ENCODE measurements at places on chromosomes 3 and 15.

- DNase-seq, result peak; percentile 58
Measured at GRCh38 chr15:79978655-79979514, 7.9 kb upstream of the BCL2A1 start.

DNA sequence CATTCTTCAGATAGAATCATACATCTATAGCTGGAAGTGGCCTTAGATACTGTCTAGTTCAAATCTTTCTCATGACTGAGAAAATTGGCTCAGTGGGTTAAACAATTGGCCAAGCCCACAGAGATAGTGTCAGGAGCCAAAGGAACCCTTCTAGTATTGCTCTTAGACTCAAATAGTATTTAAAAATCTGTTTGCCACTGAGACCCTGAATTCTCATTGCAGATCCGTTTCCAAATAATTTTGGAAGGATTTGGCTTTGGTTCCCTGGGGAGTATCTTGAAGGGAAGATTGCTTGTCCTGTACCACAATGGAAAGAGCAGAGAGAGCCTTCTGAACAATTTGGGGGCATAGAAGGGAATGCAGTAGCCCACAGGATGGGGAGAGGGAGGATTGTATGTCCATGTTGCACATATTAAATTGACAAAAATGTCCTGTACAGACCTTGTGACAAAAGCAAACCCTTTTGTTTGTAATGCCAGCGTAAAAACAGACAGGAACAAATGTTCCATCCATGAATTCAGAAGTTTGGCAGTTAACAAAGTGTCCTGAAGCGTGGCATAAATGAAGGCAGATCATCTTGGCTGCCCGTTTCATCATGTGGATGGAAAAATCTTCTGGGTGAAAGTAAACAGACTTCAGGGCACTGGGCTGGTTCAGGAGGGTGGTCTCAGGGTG, 156.4 kb upstream of the RASGRP1 start:
- DNase-seq, result no peak

DNA sequence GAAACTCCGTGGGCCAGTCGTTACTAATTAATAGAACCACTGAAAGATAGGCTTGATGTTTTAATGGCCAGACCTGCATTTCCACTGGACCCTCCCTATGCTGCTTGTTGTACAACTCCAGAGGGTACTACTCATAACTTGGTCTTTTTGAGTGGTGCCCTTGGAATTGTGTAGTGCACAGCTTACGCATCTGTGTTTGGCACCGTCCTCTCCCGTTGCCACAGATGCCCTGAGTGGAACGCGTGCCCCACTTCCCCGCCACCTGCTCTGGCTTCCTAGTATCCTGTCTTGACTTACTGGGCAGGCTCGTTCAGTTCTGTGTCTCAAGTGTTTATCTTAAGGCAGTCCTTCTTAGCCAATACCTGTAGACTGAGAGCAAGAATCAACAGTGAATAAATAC, 78.7 kb downstream of the USP13 start:
- no peak for DNase-seq

DNA sequence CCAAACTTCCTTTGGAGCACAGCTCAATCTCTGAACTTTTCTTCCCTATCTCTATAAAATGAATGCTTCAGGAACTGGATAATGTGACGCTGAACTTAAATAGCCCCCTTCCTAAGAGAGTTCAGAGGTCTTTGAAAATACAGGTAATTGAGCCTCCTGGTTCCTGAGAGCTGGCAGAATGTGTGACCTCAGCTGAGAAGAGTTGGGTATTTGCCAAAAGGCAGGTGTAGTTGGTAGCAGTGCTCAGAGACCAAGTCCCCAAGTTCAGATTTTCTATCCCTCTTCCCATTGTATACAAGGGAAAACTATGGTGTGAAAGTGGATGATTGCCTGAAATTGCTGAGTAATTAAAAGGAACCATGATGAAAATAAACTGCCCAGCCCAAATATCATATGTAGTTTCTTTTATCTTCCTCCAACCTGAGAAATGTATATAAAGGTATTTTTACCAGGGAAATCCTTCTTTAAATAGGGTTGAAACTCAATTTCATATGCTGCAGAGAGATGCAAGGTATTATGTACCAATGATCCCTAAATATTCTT, 154.6 kb upstream of the ICE2 start:
- no peak for DNase-seq

DNA sequence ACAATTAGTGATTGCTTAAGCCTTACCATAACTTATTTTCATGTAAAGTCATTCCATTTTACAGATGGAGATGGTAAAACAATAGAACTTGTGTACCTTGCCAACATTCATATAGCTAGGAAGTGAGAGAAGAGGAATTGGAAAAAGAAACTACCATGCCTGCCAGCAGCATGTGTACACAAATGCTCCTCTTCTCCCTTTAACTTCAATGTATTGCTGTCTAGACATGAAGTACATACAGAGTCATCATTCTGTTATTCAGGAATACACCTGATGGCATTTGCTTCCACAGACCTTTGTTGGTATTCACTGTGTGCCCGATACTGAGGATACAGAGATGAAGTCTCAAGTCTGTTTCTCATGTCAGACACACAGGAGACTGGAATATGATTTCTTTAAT, 7.1 kb upstream of the TMEM207 start:
- no peak for DNase-seq

GRCh38 chr3:50534681-50535330, 31.4 kb upstream of the CACNA2D2 start:
- no peak for DNase-seq

DNA sequence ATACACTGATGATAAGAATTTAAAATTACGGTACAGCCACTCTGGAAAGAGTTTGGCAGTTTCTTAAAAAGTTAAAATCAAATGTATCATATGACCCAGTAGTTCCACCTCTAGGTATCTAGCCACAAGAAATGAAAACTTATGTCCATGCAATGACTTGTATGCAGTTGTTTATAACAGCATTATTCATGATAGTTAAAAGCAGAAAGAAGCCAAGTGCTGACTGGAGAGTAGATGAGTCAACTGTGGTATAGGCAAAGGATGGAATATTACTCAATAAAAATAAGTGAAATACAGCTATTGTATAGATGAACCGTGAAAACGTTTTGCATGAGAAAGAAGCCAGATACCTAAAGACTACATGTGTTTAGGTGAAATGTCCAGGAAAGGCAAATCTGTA, 14.8 kb downstream of the GPR87 start:
- DNase-seq, result peak; percentile 93

- no peak for DNase-seq
Measured at GRCh38 chr15:37124331-37124730, 24.0 kb upstream of the MEIS2 start.

- no peak for DNase-seq
Measured at GRCh38 chr15:78146425-78147154, 2.6 kb upstream of the IDH3A start.

DNA sequence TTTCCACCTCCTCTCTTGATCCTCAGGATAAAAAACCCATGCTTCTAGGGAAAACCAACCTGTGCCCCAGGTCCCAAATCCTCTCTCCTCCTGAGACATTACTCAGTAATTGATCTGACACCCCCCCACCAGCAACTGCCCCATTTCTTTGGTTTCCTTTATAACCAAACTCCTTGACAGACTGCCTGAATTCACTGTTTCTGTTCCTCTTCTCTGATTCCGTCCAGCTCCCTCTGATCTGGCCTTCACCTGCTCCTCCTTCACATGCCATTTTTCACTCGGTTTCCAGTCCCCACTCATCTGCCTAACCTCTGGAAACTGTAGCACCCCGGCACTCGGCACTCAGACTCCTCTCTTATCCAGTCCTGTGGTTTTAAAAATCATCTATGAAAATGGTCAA, 2.1 kb downstream of the CCDC51 start:
- DNase-seq, result no peak

DNA sequence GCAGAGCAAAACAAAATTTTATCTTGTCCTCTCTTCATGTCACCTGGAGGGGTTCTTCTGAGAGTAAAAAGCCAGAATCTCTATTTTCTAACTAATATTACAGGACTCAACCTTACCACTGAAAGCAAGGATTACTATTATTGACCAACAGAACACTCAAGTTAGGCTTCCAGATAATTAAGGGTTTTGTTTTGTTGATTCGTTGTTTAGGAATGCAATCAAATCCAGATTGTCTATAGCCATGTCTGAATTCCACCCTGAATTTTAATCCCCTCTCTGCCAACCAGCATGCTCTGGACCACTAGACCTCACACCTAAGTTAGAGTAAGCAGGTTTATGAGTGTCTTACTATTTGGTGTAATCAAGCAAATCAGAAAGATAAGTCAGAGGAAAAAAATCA, 90.7 kb downstream of the PEAK1 start:
- DNase-seq, result peak; percentile 6

- DNase-seq, result peak; percentile 45
Measured at GRCh38 chr15:31197497-31198414, 96.2 kb upstream of the TRPM1 start.

DNA sequence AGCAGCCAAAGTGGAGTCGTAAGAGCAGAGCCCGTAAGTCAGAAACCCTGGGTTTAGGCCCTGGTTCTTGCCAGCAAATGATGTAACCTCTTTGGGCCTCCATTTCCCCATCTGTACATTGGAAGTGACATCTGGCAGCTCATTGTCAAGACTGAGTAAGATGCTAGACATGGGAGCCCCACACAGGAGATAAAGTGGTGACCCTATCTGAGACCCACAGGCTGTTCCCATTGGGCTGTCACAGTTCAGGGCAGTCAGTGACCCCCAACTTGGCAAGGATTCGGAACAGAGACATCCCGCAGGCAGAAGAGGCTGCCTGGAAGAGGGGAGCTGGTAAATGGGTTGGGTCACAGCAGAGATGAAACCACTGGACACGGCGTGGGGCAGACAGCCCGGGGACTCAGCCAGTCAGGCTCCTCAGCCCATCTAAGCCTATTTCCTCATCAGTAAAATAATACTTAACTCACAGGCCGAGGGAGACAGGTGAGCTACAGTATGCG, 1.8 kb downstream of the CLN6 start:
- no peak for DNase-seq

DNA sequence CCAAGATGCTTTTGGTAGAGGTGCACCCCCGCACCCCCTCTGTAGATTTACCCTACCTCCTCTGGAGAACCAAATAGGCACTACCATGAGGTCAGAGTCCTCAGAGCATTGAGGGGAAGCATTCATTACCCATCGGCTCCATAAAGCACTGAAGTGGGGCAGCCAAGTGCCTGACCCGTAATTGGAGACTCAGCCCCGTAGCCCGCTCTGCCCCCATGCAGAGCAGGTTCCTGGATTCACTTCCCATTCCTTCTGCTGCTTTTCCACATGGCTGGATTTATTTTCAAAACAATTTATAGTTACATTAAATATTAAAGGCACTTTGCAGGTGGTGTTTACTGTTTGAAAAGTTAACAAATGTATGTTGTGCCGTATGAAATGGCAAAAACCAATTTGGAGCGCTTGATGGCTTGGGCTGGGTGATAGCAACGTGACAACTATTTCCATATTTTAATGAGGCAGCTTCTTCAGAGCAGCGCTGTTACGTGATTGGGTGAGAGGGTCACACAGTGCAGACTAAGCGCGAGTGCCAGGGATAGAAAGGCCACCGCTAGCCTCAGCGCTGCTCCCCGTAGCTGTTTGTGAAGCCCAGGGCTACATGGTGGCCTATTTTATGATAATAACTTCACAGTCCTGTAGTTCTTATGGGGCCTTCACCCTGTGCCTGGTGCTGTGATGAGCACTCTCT, 373.8 kb upstream of the PROK2 start:
- DNase-seq, result no peak

DNA sequence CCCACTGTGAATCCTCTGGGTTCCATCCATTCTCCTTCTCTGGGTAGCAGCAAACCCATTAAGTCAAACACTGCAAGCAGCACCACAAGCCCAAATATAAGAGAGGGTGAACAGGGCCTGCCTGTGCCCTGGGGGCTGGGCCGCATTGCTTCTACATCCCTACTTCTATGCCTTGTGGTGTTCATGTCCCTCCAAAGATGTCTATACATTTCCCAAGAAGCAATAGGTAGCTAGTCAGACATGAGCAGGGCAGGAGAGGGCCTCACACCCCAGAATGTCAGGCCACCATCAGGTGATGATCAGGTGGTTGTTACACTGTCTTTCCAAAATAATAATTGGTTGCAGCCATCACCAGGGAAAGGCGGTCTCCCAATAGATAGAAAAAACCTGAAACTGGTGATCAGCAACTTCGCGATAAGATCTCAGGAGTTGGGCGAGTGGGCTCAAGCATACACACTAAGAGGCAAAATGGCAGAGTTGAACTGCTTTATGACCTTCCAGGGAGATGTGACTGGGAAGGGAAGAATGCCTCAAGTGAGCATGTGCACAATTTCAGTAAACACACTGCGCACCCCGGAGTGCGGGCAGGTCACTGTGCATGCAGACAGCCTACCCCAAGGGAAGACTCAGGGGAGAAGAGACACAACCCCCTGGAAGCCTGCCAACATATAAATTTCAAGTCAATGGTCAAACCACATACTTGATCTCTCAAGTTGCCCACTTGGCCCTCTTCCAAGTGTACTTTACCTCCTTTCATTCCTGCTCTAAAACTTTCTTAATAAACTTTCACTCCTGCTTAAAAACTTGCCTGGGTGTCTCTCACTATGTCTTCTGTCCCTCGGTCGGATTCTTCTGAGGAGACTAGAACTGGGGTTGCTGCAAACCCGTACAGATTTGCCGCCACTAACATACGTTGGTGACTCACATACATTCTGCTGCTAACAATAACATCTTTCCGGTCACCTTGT, 39.9 kb downstream of the KLF15 start:
- DNase-seq, result no peak

- DNase-seq, result peak; percentile 77
Measured at GRCh38 chr15:69468241-69469121, 15.9 kb downstream of the RPLP1 start.

DNA sequence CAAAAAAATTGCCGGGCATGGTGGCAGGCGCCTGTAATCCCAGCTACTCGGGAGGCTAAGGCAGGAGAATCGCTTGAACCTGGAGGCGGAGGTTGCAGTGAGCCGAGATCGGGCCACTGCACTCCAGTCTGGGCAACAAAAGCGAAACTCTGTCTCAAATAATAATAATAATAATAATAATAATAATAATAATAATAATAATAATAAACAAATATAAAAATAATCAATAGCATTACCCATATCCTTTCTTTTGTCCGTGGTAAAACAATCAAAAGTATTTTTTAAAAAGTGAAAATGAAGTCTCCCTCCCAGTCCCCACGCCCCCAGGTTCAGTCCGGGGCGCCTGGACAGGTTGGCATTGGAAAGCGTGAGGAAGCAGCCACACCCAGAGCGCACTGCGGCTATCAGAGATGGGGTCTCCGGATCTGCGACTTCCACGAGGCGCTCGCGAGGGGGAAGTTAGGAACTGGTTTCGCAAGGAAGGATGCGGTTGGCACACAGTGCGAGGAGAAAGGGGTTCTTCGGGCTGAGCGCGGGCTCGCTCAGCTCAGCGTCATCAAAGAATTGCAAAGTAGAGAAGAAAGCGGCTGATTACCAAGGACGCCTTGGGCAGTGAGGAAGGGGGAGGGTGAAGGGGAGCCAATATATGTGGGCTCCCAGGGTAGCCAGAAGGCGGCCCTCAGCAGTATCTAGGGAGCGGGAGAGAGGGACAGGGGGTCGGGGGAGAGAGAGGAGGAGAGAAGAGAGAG, 69.5 kb upstream of the EPHB3 start:
- DNase-seq, result no peak
